ENCODE measurements at places on chromosomes 16 and 17.

DNA sequence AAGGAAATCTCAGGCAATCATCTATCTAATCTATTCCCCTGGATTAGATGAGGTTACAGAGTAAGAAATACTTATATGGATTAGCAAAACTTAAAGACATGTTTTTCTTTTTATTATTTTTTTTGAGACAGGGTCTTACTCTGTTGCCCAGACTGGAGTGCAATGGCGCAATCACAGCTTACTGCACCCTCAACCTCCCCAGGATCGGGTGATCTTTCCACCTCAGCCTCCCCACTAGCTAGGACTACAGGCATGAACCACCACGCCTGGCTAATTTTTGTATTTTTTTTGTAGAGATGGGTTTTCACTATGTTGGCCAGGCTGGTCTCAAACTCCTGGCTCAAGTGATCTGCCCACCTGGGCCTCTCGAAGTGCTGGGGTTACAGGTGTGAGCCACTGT is 3.3 kb upstream of the NFE2L1 start:
- no peak for DNase-seq

GRCh38 chr16:53346-54236 is at the start of the genes POLR3K and SNRNP25:
POLR3K (minus strand) TSS chr16:53608; CDS start chr16:53586, 22 bp downstream.
SNRNP25 (plus strand) TSS chr16:53828; CDS start chr16:54017, 189 bp downstream.
- peak; percentile 96 for DNase-seq

DNA sequence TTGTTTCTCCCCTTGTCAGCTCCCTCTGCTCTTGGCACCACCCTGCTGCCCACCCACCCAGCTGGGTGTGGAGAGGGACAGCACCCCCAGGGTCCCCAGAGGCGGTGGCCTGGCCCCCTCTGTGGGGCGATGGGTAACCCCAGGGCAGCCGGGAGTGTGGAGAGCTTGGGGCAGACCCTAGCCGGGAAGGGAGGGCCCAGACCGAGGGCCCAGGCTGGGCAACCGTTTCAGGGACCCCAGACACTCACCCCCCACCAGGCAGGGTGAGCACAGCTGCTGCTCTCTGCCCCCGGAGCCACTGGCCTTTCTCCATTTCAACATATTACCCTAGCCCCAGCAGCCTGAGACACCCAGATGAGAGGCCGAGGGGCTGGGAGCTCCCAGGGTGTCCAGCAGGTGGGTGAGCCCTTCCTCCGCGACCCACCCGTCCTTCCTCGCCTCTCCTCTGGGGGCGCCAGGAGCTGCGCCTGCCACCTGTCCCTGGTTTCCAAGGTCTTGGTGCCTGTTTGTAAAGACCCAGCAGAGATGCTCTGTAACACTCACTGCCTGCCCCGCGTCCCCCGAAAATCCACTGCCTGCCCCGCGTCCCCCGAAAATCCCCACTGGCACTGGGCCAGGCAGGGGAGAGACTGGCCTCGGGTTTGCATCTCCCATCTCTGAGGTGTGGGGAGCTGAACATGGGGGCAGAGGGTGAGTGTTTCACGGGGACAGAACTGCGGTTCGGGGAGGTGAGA is 45.4 kb downstream of the BAHCC1 start:
- no peak for DNase-seq

GRCh38 chr16:86709902-86710601 is 131.7 kb downstream of the FOXL1 start:
- DNase-seq, result peak; percentile 69

GRCh38 chr17:45841186-45841585 is 3.5 kb upstream of the SPPL2C start:
- no peak for DNase-seq

GRCh38 chr16:86379505-86379846 is 130.9 kb upstream of the FOXF1 start:
- DNase-seq, result peak; percentile 87
